ENCODE measurements at places on chromosomes 12 and 14. TPM values are rescaled to one million over a fixed set of nuclear protein-coding genes. Genes with fewer than 3 reads are reported as not detected.

Gene MGAT4C
- under 0.01 TPM for total RNA-seq

Gene KRT85
- total RNA-seq = not detected

Gene OR6C2
- not detected for total RNA-seq

Gene LRIG3
- 25.2 TPM for total RNA-seq

Gene PLCZ1
- not detected for total RNA-seq

Gene GMPR2
- 54.5 TPM for total RNA-seq

Gene GALNT9
- 0.14 TPM for total RNA-seq

DNA sequence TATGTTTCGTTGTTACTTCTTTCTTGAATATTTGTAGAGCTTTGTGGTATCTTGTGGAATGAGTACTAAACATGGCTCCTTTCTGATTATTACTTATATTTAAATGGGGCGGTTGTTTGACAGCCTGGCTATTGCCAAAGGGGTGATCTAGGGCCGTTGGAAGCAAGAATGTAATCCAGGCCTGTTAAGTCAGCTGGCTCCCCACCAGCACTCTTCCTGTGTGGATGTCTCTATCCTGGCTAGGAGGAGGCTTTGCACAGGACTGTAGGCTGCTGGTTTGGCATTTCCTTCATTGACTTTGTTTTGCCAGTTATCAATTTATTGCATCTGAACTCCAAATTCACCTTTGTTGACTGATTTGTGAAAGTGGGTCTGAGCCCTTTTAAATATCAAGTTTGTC, 5.6 kb downstream of the FAM234B start:
- no peak overlapping the region for H3K4me3 ChIP-seq
- H3K27me3 ChIP-seq = no peaks in the 10 kb centered on the region
- DNase-seq = no peak
- no peaks in the 10 kb centered on the region for H3K4me1 ChIP-seq
- H3K36me3 ChIP-seq = no peaks in the 10 kb centered on the region
- H3K27ac ChIP-seq = no peak overlapping the region

- no peaks in the 10 kb centered on the region for H3K36me3 ChIP-seq
- no peak overlapping the region for H3K27ac ChIP-seq
- no peaks in the 10 kb centered on the region for H3K27me3 ChIP-seq
- H3K4me3 ChIP-seq = no peak overlapping the region
Measured at GRCh38 chr12:102763471-102763870, 153.6 kb downstream of the PAH start.

- no peaks in the 10 kb centered on the region for H3K4me1 ChIP-seq
- no peaks in the 10 kb centered on the region for H3K36me3 ChIP-seq
- no peaks in the 10 kb centered on the region for H3K27me3 ChIP-seq
- peak; percentile 67 for DNase-seq
- no peak overlapping the region for H3K27ac ChIP-seq
- no peak overlapping the region for H3K4me3 ChIP-seq
Measured at GRCh38 chr12:57124261-57124877, 3.9 kb upstream of the LRP1 start.

DNA sequence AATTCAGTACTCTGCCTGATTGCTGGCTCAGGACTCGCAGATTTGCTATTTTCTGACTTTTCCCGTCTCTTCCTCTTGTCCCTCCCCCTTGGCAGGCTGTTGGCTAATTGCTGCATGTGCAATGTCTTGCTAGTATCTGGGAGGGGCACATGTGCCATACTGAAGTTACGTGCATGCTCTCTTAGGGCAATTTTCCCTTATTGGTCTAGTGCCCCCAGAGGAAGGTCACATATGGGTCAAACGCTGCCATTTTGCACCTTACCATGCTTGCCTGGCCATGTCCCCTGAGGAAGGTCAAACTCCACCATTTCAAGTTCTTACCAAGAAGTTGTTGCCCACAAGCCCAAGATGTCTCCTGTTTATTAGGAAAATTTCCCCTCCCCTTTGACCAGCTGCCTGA, 13.9 kb upstream of the ERC1 start:
- DNase-seq = no peak
- no peak overlapping the region for H3K27ac ChIP-seq
- no peaks in the 10 kb centered on the region for H3K27me3 ChIP-seq

- DNase-seq = no peak
- H3K27ac ChIP-seq = no peak overlapping the region
- no peaks in the 10 kb centered on the region for H3K36me3 ChIP-seq
- no peaks in the 10 kb centered on the region for H3K4me1 ChIP-seq
- no peaks in the 10 kb centered on the region for H3K27me3 ChIP-seq
Measured at GRCh38 chr12:48078901-48079300, 27.0 kb downstream of the SENP1 start.

DNA sequence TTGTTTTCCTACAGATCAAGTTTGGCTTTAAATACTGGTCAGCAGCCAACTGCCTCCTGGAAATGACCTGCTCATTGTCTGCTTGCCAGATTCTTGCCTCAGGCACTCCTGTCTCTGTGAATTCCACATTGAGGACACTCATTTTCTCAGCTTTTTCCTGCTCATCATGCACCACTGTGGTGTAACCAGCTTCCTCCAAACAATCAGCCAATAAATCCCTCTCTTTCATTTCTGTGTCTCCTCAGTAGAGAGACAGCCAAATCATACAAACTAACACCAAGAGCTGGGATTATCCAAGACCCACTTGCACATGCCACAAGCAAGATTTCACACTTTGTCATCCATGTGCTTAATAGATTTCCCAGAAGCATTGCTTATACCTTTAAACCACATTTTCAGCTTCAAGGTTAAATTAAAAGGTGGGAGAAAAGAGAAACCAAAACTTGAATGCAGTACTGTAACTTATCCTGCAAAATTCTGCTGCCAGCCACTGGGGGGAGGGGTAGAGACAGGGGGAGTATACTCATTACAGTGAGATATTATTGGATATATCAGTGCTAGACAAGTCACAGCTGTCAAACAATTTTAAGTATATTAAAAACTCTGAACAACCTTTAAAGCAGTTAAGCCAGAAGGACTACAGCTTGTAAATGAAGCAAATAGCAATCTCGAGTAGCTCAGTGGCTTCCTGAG, 105.0 kb downstream of the PPP2R5E start:
- peak overlapping the region; percentile 2 for H3K27ac ChIP-seq
- no peaks in the 10 kb centered on the region for H3K36me3 ChIP-seq
- peak; percentile 91 for DNase-seq
- H3K4me1 ChIP-seq = peaks cover 7% of the 10 kb centered on the region
- H3K27me3 ChIP-seq = no peaks in the 10 kb centered on the region

DNA sequence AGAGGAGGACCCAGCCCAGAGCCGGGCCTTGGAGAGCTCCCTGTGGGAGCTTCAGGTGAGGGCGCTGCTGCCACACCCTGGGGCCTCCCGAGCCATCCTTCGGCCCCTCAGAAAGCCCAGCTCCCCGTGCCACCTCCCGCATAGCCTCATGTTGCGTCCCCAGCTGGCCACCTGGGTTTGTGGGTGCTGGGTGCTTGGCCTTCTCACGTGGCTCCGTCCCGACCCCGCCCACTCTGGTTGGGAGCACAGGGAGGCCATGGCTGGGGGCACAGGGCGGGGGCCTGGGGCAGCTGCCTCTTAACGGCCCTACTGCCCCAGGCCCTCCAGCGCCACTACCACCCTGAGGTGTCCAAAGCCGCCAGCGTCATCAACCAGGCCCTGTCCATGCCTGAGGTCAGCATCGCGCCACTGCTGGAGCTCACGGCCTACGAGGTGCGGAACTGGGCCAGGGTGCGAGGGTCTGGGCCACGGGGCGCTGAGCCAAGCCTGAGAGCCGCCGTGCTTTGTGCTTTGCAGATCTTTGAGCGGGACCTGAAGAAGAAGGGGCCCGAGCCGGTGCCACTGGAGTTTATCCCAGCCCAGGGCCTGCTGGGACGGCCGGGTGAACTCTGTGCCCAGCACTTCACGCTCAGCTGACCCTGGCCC, 7.6 kb downstream of the NOC4L start:
- no peaks in the 10 kb centered on the region for H3K4me1 ChIP-seq
- no peaks in the 10 kb centered on the region for H3K36me3 ChIP-seq
- no peak overlapping the region for H3K4me3 ChIP-seq
- H3K27me3 ChIP-seq = no peaks in the 10 kb centered on the region
- H3K27ac ChIP-seq = no peak overlapping the region
- no peak for DNase-seq

DNA sequence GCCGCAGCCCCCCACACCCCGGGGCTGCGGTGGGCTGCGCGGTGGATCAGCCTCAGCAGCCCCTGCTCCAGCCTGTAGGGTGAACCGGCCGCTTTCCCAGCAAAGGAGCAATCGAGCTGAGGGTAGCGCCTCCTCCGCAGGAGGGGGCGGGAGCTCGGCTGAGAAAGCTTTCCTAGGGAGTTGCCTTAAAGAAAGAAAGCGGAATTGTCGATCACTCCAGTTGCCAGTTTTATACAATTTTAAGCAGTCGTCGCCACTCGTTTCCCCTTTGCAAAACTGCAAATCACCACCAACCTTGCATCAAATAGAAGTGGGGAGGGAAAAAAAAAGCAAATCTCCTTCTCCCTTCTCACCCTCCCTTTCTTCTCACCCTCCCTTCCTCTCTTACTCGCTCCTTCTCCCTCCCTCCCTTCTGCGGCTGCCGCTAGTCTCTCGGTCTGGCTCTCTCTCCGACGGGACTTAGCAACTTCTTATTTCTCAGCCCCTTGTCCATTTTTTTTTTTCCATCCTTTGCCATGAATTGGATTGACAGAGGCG, at the start of gene PDE3A:
Gene PDE3A, plus strand, starts transcription at position 424 of the 537 bp plus-strand sequence. CDS start 748 bp downstream, outside the sequence.
- H3K4me1 ChIP-seq = no peaks in the 10 kb centered on the region
- H3K27ac ChIP-seq = peak within 1 kb of the TSS; percentile 72
- no peaks in the 10 kb centered on the region for H3K27me3 ChIP-seq
- H3K36me3 ChIP-seq = no peaks in the 10 kb centered on the region
- DNase-seq = peak; percentile 14

GRCh38 chr12:117192057-117192456, 1.8 kb upstream of the FBXO21 start:
- no peak overlapping the region for H3K27ac ChIP-seq
- H3K36me3 ChIP-seq = no peaks in the 10 kb centered on the region
- H3K27me3 ChIP-seq = no peaks in the 10 kb centered on the region
- H3K4me3 ChIP-seq = no peak overlapping the region
- H3K4me1 ChIP-seq = no peaks in the 10 kb centered on the region
- no peak for DNase-seq

DNA sequence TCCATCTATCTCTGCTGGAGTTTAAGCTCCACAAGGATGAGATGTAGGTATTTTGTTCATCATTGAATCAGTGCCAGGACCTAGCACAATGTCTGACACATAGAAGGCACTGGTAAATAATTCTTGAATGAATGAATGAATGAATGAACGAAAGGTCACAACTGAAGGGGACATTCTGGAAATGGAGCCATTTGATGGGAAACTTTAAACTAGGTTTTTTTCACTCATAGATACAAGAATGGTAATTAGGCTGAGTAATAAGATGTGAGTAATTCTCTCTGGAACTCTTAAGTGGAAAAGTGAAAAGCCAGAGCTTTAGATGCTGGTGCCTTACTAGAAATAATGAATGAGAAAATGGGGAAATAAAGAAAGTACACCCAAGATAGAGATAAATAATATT, 44.3 kb downstream of the SCN8A start:
- no peak overlapping the region for H3K27ac ChIP-seq

DNA sequence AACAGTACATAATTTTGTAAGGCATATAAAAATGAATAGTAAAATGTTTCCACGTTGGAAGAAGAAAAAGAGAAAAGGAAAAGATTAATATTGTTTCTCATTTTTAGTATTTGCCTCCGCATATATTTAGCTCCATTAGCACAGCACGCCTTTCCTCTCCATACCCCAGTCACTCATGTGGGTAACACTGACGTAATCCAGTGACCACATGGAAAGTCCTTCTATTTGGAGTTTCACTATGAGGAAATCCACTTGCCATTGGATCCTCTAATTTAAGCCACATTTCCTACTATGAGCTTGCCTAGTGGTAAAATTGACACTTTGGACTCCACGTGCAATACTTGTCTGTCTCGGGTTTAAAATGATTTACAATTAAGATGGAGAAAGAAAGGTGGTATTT, 5.7 kb upstream of the SLCO1A2 start:
- H3K36me3 ChIP-seq = no peaks in the 10 kb centered on the region
- no peak for DNase-seq
- H3K4me1 ChIP-seq = no peaks in the 10 kb centered on the region
- H3K27ac ChIP-seq = no peak overlapping the region

DNA sequence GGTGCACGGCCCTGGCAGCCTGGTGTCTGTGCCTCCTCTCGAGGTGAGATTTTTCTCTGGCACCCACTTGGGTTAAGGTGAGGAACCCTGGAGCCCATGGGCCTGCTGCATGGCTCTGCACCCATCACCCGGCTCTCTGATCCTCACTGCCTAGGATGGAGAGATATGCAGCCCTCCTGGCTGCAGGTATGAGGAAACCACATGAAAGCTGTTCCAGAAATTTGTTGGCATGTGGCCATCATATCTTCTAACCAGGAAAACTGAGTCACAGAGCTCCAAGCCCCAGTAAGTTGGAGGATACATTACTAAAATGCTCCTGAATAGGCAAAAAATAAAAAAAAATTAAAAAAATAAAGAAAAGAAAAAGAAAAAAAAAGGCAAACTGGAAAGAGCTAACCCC, 39.3 kb upstream of the DDX11 start:
- H3K4me1 ChIP-seq = no peaks in the 10 kb centered on the region
- H3K36me3 ChIP-seq = no peaks in the 10 kb centered on the region
- no peak overlapping the region for H3K4me3 ChIP-seq

DNA sequence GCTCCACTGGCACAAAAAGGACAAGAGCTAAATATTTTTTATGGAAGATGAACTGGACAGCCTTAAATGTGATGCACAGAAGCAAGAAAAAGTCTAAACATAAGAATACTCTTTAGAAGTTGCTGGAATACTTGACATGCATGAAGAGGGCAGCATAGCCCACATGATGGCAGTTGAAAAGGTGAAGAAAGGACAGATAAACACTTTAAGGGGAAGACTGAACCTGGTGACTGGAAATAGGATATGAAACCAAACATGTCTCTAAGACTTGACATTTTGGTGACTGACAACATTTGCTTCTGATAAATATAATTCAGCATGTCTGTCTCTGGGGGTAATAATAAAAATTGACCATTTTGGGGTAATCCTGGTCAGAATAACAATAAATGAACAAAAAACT, 273.1 kb downstream of the CCDC91 start:
- H3K36me3 ChIP-seq = no peaks in the 10 kb centered on the region
- no peak overlapping the region for H3K4me3 ChIP-seq
- H3K27ac ChIP-seq = no peak overlapping the region
- no peak for DNase-seq
- no peaks in the 10 kb centered on the region for H3K27me3 ChIP-seq
- no peaks in the 10 kb centered on the region for H3K4me1 ChIP-seq

- H3K27me3 ChIP-seq = no peaks in the 10 kb centered on the region
- H3K4me1 ChIP-seq = no peaks in the 10 kb centered on the region
- H3K4me3 ChIP-seq = no peak overlapping the region
- DNase-seq = no peak
- no peak overlapping the region for H3K27ac ChIP-seq
Measured at GRCh38 chr14:64563696-64564095, 13.9 kb downstream of the PPP1R36 start.

GRCh38 chr14:84006643-84007155, 1523.2 kb upstream of the FLRT2 start:
- no peaks in the 10 kb centered on the region for H3K27me3 ChIP-seq
- H3K4me1 ChIP-seq = no peaks in the 10 kb centered on the region
- DNase-seq = no peak
- no peak overlapping the region for H3K4me3 ChIP-seq

DNA sequence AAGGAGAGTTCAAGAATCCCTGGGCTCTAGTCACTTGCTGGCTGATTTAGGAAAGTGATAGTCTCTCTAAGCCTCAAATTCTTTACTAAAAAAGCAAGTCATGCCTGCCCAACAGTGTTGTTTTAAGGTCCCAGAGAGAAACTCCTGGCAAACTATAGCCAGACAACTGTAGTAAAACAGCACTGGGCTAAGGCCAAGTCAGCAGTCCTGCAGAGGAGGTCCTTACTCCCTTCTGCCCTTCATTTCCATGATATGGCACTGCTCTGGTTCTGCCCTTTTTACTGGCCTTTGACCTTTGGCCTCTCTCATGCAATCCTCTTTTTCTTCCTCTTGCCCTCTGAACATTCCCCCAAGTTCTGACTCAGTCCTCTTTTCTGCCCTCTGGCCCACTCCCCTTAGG, 74.9 kb downstream of the VWF start:
- DNase-seq = no peak
- H3K27ac ChIP-seq = no peak overlapping the region
- no peaks in the 10 kb centered on the region for H3K27me3 ChIP-seq
- no peaks in the 10 kb centered on the region for H3K4me1 ChIP-seq
